ENCODE measurements at places on chromosomes 3 and 15.
A peak's percentile ranks its signal among the peaks of the same experiment; 100 is the strongest.

DNA sequence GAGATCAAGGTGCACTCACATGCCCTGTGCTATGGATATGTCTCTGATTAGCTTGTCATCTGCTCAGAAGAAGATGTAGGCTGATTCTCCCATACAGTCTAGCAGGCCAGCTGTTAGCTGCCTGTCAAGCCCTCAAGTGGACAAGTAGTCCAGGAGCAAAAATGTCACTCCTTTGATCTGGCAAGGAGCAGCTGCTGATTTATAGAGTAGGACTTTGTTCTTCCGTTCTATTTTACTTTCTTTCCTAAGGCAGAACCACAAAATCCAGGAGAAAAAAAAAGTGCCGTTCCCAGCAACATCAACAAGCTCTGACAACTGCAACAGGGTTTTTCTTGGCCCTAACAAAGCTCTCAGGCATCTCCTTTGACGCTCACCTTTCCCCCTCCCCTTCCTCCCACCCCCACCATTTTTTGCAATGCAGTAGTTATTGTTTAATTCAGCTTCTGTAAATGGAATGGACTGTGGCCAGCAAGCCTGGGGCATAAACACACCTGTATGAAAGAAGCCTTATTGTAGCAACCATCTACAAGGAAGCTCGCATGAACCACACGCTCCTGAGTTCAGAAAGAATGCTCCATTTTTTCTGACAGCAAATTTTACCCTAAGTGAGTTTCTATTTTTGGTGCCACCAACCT is 196.3 kb downstream of the MEIS2 start:
- no peak for DNase-seq

- peak; percentile 97 for DNase-seq
These were observed 25.9 kb downstream of the AGTR1 start for GRCh38 chr3:148723631-148724030.

DNA sequence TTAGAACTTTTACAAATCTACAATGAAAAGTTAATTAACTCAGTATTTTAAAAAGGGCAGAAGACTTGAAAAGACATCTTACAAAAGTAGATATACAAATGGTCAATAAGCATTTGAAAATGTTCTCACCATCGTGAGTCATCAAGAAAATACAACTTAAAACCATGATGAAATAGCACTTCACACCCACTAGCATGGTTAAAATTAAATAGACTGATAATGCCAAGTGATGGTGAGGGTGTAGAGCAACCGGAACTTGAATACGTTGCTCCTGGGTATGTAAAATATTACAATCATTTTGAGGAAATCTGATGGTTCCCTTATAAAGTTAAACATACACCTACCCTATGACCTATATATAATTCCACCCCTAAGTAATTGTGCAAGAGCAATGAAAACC is 319.8 kb upstream of the UMPS start:
- peak; percentile 24 for DNase-seq

GRCh38 chr3:181739628-181740027 is 27.9 kb downstream of the SOX2 start:
- peak; percentile 13 for DNase-seq

- no peak for DNase-seq
These were observed 324.8 kb upstream of the CTDSPL start for GRCh38 chr3:37536840-37537239.
